ENCODE measurements at places on chromosomes 1 and 21. TPM values are rescaled to one million over a fixed set of nuclear protein-coding genes. Genes with fewer than 3 reads are reported as not detected.

GRCh38 chr21:44550807-44551206 is 498 bp downstream of the KRTAP10-2 start:
- DNase-seq: peak; percentile 61

VAMP4 gene
- total RNA-seq: 9.9 TPM

- peak; percentile 75 for DNase-seq
These were observed at the start of gene GPR157 for GRCh38 chr1:9128520-9129265. GPR157 (minus strand) TSS chr1:9129102; CDS start chr1:9129027, 75 bp downstream.

GRCh38 chr1:191508239-191508638 is 650.0 kb upstream of the RGS18 start:
- DNase-seq: no peak

GRCh38 chr1:109732390-109732881 is 8.4 kb downstream of the GSTM3 start:
- DNase-seq: no peak

DNA sequence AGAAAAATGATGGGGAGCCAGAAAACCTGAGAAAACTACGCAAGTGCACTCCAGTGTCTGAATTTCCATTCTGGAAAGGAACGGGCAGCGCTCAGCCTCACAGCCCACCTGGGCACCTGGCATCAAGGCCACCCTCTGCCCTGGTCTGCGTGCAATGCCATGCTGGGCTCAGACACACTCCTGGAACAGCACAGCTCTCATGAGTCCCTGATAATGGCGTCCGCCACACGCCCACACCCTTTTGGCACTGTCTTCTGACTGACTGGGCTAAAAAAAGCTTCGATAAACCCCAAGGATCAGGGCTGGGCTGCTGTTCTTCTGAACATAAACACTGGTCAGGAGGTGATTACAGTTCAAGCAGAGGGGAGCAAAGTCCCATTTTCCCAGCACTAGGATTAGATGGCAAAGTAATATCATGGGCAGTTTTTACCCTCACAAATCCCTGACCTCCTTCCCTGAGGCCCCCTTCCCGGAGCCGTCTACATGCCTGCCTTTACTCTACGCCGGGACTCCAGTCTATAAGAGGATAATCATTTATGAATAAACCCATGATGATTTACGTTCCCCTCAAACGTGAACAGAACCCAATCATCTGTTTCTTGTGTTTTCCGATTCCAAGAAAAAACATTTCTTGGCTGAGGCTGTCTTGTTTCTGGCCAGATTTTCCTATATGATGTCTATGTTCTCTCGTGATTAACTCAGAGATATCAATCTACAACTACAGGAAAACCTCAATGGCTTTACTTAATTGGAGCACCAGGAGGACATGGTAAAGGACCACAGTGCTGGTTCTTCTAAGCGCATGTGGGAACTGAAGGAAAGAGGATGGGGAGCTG is 22.6 kb downstream of the RCAN1 start:
- no peak for DNase-seq

ZNF697 gene
- 2.3 TPM for total RNA-seq

PRMT6 gene
- 9.0 TPM for total RNA-seq

DNA sequence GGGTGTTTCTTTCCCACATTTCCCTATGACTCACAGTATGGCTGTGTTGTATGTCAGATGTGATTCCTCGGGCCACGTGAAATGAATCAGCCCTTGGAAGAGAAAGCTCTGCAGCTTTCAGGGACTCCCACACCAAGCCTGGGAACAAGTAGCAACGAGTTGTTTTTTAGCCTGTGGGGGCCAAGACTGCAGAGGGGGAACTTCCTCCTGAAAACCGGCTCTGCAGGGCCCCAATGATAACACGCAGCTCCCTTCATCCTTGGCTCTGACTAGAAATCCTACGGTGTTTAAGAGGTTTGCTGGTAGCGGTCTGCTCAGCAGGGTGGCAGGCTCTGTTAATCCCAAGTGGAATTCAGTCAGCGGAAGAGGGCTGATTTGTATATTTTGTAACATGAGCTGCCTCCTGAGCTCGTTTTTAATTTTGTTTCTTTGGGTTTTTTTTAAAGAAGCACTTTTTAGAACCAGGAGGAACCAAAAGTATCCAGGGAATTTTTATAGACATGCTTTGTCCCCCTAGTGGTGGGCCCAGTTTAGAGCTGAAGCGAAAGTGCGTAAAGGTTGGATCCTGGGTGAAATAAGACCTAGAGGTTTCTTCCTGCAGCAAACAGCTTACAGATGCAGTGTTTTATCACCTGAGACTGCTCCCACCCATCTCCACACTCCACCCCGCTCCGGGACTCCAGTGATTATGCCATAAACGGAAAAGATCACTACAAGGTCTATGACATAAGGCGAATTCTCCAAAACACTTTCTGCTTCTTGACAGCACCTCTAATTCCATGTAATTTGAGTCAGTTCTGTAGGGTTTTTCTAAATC is 48.8 kb downstream of the LAMC2 start:
- peak; percentile 88 for DNase-seq

All from lower leg skin (tissue), 4 donors.